ENCODE measurements at places on chromosomes 7 and 10.
A peak's percentile ranks its signal among the peaks of the same experiment; 100 is the strongest.

- no peak for DNase-seq
These were observed 269.3 kb upstream of the TEX47 start for GRCh38 chr7:89064831-89065230.

- no peak for DNase-seq
These were observed 24.5 kb upstream of the GOLGA7B start for GRCh38 chr10:97825020-97825760.

DNA sequence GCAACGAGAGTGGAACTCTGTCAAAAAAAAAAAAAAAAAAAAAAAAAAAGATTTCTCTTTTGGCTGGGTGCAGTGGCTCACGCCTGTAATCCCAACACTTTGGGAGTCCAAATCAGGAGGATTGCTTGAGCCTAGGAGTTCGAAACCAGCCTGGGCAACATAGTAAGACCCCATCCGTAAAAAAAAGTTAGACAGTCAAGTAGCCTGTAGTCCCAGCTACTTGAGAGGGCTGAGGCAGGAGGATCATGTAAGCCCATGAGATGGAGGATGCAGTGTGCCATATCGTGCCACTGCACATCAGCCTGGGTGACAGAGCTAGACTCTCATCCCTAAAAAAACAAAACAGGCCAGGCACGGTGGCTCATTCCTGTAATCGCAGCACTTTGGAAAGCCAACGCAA, 25.2 kb downstream of the PDLIM1 start:
- no peak for DNase-seq

DNA sequence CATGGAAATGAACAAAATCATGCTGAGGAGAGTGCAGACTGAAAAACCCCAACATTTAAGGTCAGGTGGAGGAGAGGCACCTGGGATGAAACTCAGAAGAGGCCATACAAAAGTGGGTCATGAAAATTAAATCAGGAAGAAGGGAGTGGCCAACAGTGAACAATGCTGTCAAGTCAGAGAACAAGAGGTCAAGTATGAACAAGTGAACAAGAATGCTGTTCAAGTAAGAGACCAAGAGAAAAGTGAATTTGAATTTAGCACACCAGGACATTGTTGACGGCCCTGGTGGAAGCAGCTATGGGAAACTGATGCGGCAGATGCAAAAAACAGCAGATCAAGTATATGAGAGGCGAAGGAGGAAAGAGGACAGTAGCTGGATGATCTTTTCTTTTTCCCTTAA, 7.9 kb downstream of the CEP41 start:
- peak; percentile 60 for DNase-seq

DNA sequence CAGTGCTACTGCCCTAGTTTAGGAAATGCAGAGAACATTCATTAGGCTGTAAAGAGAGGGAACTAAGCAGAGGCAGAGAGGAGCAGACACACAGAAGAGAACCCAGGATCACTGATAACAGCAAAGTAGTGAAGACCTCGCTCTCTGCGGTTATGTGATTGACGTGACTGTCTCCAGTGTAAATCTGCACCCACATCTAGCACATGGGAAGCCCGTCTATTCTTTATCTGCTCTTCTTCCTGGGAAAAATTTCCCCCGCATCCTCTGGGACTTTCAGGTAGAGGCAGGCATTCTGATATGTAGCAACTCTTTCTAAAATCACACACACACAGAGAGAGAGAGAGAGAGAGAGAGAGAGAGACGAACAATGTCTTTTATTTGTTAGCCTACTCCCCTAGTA, 699.6 kb downstream of the GRID1 start:
- DNase-seq = no peak

DNA sequence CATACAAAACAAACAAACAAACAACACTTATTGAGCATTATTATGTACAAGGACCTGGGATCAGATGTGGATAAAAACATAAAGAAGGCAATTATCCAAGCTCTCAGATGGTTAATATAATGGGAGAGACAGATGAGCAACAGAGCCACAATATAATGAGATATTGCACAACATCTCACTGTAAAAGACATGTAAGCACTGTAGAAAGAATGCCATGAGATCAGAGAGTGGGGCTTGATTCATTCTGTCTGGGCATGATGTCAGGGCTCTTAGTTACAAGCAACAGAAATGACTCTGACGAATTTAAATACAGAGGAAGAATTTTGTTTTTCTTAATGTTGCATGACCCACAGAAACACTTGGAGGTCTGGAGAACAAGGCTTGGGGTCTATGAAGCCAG, 164.7 kb upstream of the PLXDC2 start:
- peak; percentile 87 for DNase-seq

GRCh38 chr7:130009848-130010688, 41.1 kb downstream of the ZC3HC1 start:
- peak; percentile 92 for DNase-seq

- DNase-seq = peak; percentile 62
These were observed 92.2 kb downstream of the EGFR start for GRCh38 chr7:55110993-55111361.

- no peak for DNase-seq
These were observed 263.1 kb upstream of the PITRM1 start for GRCh38 chr10:3435671-3436070.

GRCh38 chr10:132708441-132708840, 77.5 kb downstream of the NKX6-2 start:
- DNase-seq = no peak

GRCh38 chr7:157490465-157490912, 153.7 kb downstream of the DNAJB6 start:
- peak; percentile 12 for DNase-seq

DNA sequence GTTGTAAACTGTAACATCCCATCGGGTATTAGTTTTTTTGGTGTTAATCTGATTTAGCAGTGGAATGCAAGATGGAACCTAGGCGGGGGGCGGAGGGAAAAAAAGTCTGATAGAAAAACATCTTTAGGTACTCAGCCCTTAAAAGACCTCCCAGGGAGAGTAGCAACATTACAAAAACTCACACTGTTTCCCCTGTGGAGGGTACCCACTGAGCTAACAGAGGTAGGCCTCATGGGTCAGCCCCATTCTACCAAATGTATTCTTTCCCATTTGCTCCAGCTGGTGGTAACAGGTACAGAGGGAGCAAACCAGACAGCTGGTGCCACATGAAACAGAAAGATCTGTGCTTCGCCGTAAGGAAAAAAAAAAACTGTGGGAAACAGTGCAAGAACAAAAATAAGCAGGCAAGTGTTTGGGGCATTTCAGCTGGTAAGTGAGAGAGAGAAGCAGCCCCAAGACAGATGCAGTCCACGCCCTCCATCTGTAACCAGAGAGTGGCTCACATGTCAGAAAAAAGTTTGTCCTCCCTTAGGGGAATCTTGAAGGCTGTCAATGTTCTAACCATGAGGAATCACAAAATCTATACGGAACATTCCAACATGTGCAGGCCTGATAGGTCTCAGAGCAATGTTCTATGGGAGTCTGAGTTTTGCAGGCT, 65.3 kb downstream of the HOXA1 start:
- DNase-seq = no peak

- DNase-seq = no peak
These were observed 397.8 kb downstream of the AUTS2 start for GRCh38 chr7:69996121-69996520.

- no peak for DNase-seq
These were observed 26.0 kb downstream of the WDR86 start for GRCh38 chr7:151383638-151384351.

GRCh38 chr7:120979765-120980499, 8.6 kb upstream of the CPED1 start:
- DNase-seq = peak; percentile 83

GRCh38 chr10:101779544-101780186, 3.6 kb downstream of the NPM3 start:
- peak; percentile 83 for DNase-seq

GRCh38 chr7:33694006-33694405, 211.3 kb upstream of the BMPER start:
- peak; percentile 32 for DNase-seq

DNA sequence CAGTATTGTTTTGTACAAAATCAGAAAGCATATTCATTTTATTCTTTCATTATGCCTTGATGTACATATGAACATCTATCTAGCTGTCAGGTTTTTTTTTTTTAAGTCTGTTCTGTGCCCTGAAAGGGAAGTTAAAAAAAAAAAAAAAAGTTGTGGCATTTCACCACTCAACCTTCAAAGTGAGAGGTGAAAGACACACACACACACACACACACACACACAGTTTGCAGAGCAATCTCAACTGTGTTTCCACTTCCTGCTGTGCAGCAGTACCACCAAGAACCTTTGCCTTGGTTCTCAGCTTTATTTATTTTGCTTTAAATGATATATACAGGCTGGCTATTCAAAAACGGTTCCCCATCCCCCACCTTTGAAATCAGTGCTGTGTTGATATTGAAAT, 955.6 kb downstream of the GATA3 start:
- DNase-seq = no peak

- DNase-seq = no peak
These were observed 12.1 kb downstream of the ODAD2 start for GRCh38 chr10:27986821-27987220.

GRCh38 chr7:66140924-66141323, 26.3 kb downstream of the CRCP start:
- peak; percentile 80 for DNase-seq

- DNase-seq = no peak
These were observed 452.0 kb downstream of the ARL4A start for GRCh38 chr7:13139436-13139835.

GRCh38 chr7:101094376-101094775, 9.1 kb downstream of the TRIM56 start:
- no peak for DNase-seq

DNA sequence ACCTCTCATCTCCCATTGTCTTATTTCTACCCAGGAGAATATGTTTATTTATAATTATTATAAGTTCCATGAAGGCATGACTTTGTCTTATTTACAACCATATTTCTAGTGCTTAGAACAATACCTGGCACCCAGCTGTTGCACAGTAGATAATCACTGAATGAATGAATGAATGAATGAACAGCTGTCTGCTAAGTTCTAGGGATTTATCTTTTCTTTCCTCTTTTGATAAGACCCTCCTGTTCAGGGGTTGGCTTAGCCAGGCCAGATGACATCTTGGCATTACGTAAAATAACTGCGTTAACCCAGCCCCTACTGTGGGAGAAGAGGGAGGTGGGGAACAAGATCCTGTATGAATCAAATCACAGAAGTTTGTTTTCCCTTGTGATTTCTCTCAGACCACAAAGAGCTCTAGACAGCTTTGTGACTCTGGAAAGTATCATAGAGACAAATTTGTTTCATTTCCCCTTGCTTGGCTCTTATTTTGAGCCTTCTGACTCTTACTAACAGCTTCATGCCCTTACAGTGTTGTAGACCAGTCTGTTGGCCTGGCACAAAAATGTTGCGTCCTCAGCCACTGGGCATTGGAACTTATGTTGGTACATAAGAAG, 8.4 kb downstream of the ZNF862 start:
- no peak for DNase-seq

- peak; percentile 88 for DNase-seq
These were observed 63.9 kb upstream of the AHR start for GRCh38 chr7:17234398-17235031.

DNA sequence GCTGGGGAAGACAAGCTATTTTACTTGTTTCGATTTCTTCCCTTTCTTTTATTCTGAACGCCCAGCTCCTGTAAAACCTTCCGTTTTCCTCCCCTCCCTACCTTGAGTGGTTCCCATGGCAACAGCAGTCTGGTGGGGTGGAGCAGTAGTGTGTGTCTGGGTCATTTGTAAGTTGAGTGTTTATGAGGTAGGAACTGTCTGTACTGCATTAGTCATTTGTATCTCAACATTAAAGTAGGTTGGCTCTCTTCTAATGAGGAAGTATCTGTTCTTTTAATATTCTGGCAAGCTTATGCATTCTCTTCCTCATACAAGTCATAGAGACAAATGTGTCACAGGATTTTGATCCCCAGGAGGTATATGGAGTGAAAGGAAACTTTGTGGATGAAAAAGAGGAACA, 85.3 kb upstream of the CCDC6 start:
- no peak for DNase-seq

DNA sequence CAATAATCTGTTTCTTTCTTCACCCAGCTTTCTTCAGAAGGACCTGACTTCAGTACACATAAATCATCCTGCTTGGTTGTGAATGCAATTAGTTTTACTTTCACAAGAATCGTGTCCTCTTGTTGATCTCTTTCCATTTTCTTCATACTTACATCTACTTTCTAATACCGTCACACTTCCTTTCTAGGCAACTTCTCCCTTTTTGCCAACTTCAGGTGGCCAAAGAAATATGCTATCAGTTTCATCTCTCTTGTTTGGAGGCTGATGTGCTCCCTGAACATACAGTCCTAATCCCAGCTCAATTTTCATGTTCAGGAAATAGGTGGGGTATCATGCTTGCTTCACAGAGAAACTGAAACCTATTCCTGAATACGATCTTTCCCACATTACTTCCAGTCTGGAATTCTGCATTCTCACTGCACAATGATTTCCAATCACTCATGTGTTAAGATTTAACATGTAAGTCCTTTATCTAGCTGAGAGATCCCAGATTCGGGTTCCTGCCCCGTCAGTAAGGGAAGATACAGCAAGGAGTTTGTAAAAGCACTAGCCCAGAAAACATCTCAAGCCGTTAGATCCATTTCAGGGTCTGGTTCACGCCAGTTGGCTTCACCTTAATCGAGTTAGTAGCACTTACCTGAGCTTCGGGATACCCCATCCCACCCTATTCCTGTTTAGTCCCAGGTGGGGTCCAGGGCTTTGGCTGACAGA, 994 bp downstream of the SLC25A28 start:
- peak; percentile 30 for DNase-seq

GRCh38 chr7:73487486-73487885, 34.6 kb downstream of the BAZ1B start:
- no peak for DNase-seq

GRCh38 chr7:27704422-27705199, 35.4 kb upstream of the TAX1BP1 start:
- no peak for DNase-seq

DNA sequence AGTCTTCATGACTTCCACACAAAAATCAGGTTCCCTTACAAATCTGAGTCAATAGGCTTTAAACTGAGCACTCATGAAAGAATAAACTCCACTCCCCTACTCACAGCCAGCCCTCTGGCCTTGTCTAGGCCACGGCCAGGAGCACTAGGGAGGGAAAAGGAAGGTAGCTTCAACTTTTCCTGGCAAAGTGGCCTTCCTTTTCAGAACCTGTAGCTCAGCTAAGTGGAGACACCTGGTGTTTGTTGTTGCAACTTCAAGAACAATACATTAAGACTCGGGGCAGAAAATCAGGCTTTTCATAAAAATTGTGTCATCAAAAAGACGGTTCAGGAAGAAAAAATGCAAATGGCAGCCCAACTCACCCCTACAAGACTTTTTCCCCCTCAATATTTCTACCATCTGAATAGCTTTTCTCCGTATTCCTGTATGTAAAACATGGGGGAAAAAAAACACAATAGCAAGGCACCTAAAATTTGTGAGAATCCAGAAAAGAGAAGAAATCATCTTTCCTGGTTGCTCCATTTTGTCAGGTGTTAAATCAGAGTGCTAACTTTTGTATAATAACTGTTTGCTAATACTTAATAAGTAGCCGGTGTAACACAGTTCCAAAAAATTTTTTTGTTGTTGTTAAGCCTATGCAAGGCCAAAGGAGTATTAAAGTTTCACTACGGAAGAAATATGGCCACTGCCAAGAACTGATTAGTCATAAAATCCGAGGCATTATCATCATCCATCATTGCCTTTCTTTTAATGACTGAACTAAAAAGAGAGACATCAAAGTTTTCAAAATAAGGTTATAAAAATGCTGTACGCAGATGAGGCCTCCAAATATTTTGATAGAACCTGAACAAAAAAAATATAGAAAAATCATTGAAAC, 66.2 kb upstream of the ARID5B start:
- DNase-seq = peak; percentile 81

GRCh38 chr7:17680026-17680425, 260.3 kb downstream of the SNX13 start:
- peak; percentile 93 for DNase-seq
